ENCODE measurements at places on chromosomes 3 and 15.

- no peak for DNase-seq
These were observed 110.0 kb upstream of the PLSCR5 start for GRCh38 chr3:146715170-146715569.

- DNase-seq: no peak
These were observed 60.1 kb upstream of the PFN2 start for GRCh38 chr3:150030841-150031240.

- peak; percentile 70 for DNase-seq
These were observed 23.4 kb upstream of the SLC2A2 start for GRCh38 chr3:171049861-171050444.

- DNase-seq: peak; percentile 26
These were observed 14.9 kb downstream of the TGM5 start for GRCh38 chr15:43251871-43252250.

- DNase-seq: no peak
These were observed 64.3 kb downstream of the MGLL start for GRCh38 chr3:127758013-127758412.

All from Daoy (cell line).